ENCODE measurements at places on chromosomes 5 and 9. TPM values are rescaled to one million over a fixed set of nuclear protein-coding genes. Genes with fewer than 3 reads are reported as not detected.

- no peak for DNase-seq
Measured at GRCh38 chr5:55711507-55712022, 559 bp downstream of the SLC38A9 start.

DNA sequence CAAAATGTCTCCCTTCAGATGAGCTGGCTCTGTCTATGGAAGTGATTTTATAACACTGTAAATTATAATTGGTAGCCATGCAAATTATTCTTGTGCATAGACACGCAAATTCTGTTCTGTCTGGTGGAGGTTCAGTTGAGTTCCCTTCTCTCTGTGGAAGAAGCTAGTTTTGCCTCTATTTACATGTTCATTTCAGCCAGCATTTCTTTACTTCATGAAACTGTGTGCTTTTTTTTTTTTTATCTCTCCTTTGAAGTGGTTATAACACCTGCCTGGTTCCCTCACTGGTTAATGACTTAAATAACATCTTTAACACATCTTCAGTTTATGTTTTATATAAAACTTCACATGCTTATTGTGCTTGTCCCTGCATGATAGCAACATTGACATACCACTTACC lies 149.4 kb upstream of the FBXL7 start:
- no peak for DNase-seq

DNA sequence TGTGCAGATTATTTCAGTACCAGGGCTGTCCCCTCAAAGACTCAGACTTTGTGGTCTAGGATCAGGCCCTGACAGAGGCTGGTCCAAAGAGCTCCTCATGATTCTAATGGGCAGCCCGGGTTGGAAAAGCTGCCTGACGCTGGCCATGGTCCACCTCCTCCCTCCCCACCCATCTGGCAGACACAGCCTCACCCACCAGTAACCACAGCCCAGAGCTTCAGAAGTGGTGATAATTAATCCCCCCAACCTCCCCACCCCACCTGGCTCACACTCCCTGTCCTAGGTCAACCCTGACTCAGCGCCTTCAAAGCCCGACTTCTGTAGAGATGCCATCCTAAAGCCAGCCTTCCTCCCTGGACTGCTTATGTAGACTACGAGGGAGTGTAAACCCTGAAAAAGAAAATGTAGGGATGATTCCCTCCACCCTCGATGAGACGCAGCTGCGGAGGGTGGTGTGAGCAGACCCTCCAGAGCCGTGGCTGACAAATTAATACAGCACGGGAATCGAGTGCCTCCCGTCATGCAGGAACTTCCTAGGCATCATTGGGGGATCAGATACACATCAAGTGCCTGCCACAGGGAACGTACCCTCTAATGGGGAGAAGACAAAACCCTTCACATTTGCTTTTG lies 7.0 kb downstream of the UBE2QL1 start:
- no peak for DNase-seq

- DNase-seq, result no peak
Measured at GRCh38 chr5:55303238-55303690, 4.2 kb downstream of the DHX29 start.

The HEXB gene
- 224 TPM for total RNA-seq
